Frontal cortex (tissue), 4 donors: ENCODE measurements at places on chromosomes 1 and 21. TPM values are rescaled to one million over a fixed set of nuclear protein-coding genes. Genes with fewer than 3 reads are reported as not detected.

Gene CYP4X1
- 18.3 TPM for total RNA-seq

Gene KLHL12
- 43.6 TPM for total RNA-seq

Gene NIPAL3
- total RNA-seq: 13.5 TPM

Gene RIMS3
- 24.1 TPM for total RNA-seq

Gene AMY1B
- total RNA-seq: not detected

Gene KRTCAP2
- 74.6 TPM for total RNA-seq

Gene ERG
- 0.82 TPM for total RNA-seq
